ENCODE measurements at places on chromosomes 7 and 10. TPM values are rescaled to one million over a fixed set of nuclear protein-coding genes. Genes with fewer than 3 reads are reported as not detected.

GRCh38 chr7:972676-973309 lies 2.6 kb downstream of the COX19 start:
- H3K27ac ChIP-seq, result no peak overlapping the region
- peaks cover 29% of the 10 kb centered on the region for H3K4me1 ChIP-seq
- peaks cover 34% of the 10 kb centered on the region for H3K36me3 ChIP-seq
- H3K4me3 ChIP-seq, result no peak overlapping the region
- no peak for DNase-seq

DNA sequence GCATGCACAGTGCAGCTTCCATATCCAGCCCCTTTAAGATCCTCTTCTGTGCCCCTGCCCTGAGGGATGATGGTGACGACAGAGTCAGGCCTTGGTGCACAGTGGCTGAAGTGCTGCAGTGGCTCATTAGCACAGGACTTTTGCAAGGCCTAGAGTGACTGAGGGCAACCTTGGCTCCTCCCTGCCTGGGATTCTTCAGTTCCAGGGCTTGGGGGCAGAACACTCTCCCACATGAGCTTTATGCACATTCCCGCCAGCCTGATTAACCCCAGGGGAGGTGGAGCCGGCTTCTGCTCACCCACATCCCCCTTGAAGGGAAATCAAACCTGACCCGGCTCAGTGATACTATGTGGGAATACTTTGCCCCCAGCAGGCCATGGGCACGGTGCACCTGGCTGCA lies 253.4 kb downstream of the GALNT17 start:
- no peak for DNase-seq
- no peaks in the 10 kb centered on the region for H3K27me3 ChIP-seq
- no peaks in the 10 kb centered on the region for H3K36me3 ChIP-seq
- no peaks in the 10 kb centered on the region for H3K4me1 ChIP-seq

GRCh38 chr7:92748495-92748894 lies 87.9 kb downstream of the CDK6 start:
- no peaks in the 10 kb centered on the region for H3K4me1 ChIP-seq
- H3K4me3 ChIP-seq, result no peak overlapping the region
- no peaks in the 10 kb centered on the region for H3K27me3 ChIP-seq
- H3K36me3 ChIP-seq, result no peaks in the 10 kb centered on the region
- DNase-seq, result no peak

The NEUROG3 gene
- total RNA-seq, result not detected

The ARHGAP21 gene
- 33.7 TPM for total RNA-seq

All from CD8-positive, alpha-beta memory T cell (primary cell).